ENCODE measurements at places on chromosomes 6 and 20. TPM values are rescaled to one million over a fixed set of nuclear protein-coding genes. Genes with fewer than 3 reads are reported as not detected.

Gene IL17F
- not detected for total RNA-seq

Gene SMLR1
- total RNA-seq: not detected

Gene CST7
- not detected for total RNA-seq

Gene ZBTB46
- 2.9 TPM for total RNA-seq

Gene HLA-DMA
- total RNA-seq: 1.5 TPM

Gene LTA
- not detected for total RNA-seq

Gene PROKR2
- total RNA-seq: not detected

Gene RIN2
- total RNA-seq: 66.3 TPM

Gene TNFRSF21
- 72.3 TPM for total RNA-seq

Gene PPP1R3D
- 10.6 TPM for total RNA-seq

Gene GFOD1
- 19.8 TPM for total RNA-seq

Gene LHFPL5
- not detected for total RNA-seq

Gene SDCBP2
- 80.4 TPM for total RNA-seq

Gene MROH8
- under 0.01 TPM for total RNA-seq

Gene UNC5CL
- total RNA-seq: 0.43 TPM

Gene BPI
- not detected for total RNA-seq

Gene SRMS
- not detected for total RNA-seq

Gene TPMT
- 11.3 TPM for total RNA-seq

Gene TTLL9
- not detected for total RNA-seq

Gene HLA-DOA
- not detected for total RNA-seq

Gene KDM1B
- total RNA-seq: 23.4 TPM

Gene FOXS1
- not detected for total RNA-seq

All from tracheal epithelial cell (primary cell).